ENCODE measurements at places on chromosomes 7 and 10.

GRCh38 chr10:22617516-22617915 lies 96.9 kb downstream of the PIP4K2A start:
- DNase-seq = peak; percentile 29

- DNase-seq = no peak
Observed at GRCh38 chr10:103553743-103554487, 60.4 kb downstream of the NEURL1 start.

GRCh38 chr10:47294501-47294900 lies 5.5 kb upstream of the GDF10 start:
- no peak for DNase-seq

DNA sequence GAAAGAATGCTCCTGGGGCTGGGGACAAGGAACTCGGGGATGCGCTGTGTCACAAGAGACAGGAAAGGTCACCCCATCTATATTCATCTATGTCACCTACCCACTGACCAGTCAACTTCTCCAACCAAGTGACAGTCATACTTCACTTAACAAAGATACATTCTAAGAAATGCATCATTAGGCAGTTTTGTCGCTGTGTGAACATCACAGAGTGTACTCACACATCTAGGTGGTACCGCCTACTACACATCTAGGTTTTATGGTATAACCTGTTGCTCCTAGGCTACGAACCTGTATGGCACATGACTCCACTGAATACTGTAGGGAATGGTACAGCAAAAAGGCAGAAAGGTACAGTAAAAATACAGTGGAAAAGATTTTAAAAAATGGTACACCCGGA lies 3.8 kb upstream of the ADAM12 start:
- no peak for DNase-seq

DNA sequence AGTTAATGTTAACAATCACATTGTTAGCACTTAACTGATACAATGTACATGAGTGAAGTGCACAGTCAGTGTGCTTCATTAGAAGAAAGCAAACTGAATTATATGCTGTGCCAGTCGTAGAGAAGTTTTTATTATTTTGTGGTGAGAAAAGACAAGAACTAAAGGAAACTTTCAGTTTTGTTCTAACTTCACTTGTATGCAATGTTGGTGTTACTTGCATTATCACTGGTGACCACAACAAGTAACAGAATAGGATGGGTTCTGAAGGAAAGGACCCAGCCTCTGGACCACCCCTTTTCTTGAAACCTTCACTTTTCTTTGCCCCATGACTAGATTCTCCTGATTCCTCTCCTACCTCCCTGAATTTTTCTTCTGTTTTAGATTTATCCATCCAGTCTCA lies 123.3 kb upstream of the GAD2 start:
- no peak for DNase-seq

DNA sequence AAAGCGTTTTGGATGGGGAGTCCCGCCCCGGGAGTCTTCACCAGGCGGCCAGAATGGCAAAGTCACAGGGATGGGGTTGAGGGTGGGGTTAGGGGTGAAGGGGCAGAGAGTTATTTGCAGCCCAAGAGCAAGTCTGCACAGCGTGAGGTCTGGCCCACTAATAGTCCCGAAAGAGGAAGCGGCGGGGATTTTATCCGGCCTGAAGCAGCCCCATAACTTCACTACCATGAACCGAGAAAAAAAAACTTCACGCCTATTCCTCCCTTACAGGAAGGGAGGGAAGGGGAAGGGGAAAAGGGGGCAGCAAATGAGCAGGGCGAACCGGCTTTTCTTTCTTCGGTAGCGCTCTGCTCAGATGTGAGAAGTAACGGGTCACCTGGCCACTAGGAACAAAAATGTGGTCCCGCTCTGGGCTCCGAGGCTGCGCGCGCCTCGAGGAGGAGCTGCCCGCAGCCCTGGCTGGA lies 712 bp downstream of the ITPRIP start:
- peak; percentile 67 for DNase-seq

DNA sequence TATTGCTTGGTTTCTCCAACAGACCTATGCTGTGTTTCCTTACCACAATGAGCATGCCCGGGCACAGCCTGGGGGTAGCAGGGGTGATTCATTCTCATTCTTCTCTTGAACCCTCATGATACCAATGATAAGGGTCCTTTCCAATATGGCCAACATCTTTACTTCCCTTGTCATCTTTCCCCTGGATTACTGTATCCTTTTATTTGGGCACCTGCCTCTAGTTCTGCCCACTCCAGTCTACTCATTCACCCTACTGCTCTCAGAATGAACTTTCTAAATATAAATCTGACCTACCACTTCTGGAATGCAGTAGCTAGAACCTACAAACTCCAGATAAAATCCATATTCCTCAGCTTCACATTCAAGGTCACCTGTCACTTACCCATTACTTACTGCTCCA lies 26.4 kb upstream of the ITPRID1 start:
- DNase-seq = no peak

DNA sequence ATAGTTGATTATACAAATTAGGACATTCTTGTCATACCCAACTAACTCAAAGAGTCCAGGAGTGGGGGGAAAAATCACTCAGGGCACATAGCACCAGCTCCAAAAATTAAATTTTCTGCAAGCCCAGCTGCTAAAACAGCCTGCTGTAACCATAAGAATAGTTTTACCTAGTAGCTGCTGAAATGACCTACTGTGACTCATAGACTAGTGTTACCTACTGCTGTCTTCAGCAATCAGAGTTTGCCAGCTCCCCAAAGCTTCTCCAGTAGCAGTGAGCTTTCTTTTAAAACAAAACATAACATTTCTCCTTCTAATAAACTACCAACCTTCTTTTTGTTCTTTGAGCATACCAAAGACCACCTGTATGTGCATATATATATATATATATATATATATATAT lies 4.2 kb upstream of the ARHGAP12 start:
- DNase-seq = no peak

DNA sequence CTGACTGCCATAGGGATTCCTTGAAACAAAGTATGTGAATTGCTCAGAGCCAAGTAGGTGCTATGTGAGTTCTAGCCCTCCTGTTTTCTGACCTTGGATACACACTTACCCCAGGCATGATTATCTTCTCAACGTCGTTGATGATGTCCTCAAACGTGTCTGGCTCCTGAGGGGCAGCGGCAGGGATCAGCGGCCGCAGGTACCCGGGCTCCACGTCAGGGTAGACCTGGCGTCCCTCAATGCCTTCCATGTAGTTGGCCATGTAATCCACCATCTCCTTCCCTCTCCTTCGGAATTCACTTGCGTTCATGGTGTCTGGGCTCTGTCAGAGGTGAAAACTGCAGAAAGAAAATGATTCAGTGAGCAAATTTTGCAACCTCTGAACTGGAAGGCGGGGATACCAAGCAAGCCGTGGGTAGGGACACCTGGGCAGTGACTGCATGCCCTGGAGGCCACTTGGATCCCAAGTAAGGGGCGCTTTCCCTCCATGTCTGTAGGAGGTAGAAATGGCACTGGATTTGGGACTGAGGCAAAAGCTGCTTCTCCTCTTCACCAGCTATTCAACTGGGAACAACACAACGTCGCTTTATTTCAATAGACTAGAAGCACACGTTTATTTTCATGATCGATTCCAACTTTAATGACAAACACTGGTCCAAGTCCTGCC lies 21.3 kb downstream of the DDC start:
- DNase-seq = no peak

GRCh38 chr10:95337423-95338160 lies 46.8 kb upstream of the PDLIM1 start:
- no peak for DNase-seq

GRCh38 chr10:51800121-51800520 lies 100.7 kb upstream of the CSTF2T start:
- no peak for DNase-seq

- DNase-seq = no peak
Observed at GRCh38 chr7:46152696-46153095, 231.6 kb upstream of the IGFBP3 start.

DNA sequence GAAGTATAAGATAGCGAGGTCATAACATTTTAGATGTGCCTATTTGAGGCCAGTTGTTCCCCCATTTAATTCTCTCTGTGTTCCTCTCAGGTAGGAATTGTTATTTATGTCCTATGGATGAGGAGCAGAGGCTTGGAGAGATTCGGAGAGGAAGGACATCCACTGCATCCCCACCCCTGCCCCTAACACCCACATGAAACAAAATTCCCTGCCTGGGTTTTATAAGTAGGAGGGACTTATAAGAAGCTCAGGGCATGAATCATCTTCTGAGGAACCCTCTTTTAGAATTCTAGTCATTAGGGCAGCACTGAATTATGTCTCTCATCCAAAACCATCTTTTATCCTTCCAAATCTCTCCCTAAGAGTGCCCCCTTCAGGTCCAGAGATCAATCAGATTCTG lies 5.0 kb downstream of the CHAT start:
- no peak for DNase-seq

DNA sequence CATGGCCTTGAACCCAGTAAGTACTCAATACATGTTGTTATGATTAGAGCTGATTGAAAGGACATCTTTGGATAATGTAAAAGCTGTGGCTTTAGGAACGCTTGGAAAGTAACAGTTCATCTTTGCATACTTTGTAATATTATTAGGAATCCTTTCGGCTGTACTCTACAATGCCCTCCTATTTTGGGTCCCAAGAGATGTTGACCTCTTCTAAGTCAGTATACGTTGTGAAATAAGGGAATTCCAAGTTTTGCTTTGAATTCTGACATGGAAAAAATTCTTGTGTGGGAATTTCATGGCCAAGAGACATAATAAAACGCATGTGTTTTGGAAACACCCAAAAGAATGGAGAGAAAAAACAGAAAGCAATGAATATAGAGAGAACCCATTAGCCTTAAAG lies 7.7 kb downstream of the AGR3 start:
- DNase-seq = no peak

GRCh38 chr10:125193306-125193877 lies 33.0 kb upstream of the CTBP2 start:
- DNase-seq = no peak

DNA sequence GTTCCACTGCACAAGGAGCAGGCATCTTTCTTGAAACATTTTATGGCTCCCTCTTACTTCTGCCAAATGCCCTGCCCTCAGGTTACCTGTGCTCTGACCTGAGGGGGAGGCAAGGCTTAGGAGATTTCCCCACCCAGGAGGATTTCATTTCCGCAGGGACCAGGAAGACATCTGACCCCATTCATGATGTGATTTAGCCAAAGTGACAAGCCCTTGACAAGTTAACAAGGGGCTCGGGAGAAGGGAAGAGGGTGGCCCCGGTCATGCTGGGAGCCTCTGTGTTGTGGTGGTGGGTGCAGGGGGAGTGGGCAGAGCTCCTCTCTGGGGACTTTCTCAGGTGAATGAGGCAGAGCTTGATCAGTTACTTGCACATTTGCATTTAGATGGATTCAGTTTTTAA lies 18.9 kb downstream of the GIMAP5 start:
- no peak for DNase-seq

GRCh38 chr10:15141136-15142054 lies 27.1 kb downstream of the NMT2 start:
- no peak for DNase-seq

DNA sequence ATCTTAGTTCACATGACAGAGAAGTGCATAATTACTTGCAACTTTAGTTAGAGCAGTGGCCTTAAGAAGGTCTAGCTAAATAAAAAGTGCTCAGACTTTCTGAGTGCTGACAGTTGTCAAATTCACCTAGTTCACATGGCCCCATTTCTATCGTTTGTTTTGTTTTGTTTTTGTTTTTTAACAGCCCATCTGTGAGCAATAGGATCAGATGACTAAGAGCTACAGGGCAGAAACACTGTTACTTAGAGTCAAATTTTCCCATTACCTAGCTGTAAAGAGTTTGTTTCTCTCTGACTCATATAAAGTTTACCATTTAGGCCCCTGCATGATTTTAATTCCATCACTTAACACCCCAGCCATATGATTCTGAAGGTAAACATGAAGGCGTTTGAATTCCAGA lies 18.8 kb downstream of the CAV1 start:
- no peak for DNase-seq

DNA sequence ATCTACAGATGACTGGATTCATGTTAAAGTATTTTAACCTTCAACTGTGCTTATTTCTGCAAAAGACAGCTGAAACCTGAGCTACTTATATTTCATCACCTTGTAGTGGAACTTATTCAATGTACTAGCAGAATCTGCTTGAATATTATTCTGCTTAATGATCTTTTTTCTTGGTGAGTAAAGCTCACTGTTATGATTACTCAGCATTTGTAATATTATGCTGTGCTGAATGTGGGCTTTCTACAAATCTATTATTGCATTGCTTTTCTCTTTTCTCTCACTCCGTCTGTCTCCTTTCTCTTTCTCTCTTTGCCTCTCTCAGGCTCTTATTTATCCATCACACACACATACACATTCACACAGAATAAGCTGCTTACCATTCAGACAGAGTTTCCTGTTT lies 98.7 kb upstream of the TMEM196 start:
- no peak for DNase-seq

GRCh38 chr7:74379938-74380337 lies 73.8 kb upstream of the GTF2IRD1 start:
- DNase-seq = no peak

All from Kasumi-1 (cell line).